Activated T-helper 17 cell treated with anti-CD3 and anti-CD28 coated beads, Interleukin-2, amount 50 U/mL, for 72 hours (primary cell): ENCODE measurements at places on chromosomes 2 and 18. TPM values are rescaled to one million over a fixed set of nuclear protein-coding genes. Genes with fewer than 3 reads are reported as not detected.

- ATAC-seq, result no peak
These were observed 75.8 kb downstream of the DGKD start for GRCh38 chr2:233430081-233430480.

- no peak for ATAC-seq
These were observed 51.8 kb downstream of the CTIF start for GRCh38 chr18:48590678-48591077.

Gene CFC1
- not detected for total RNA-seq

Gene IL36A
- total RNA-seq, result not detected

Gene ZNF892
- 2.9 TPM for total RNA-seq

DNA sequence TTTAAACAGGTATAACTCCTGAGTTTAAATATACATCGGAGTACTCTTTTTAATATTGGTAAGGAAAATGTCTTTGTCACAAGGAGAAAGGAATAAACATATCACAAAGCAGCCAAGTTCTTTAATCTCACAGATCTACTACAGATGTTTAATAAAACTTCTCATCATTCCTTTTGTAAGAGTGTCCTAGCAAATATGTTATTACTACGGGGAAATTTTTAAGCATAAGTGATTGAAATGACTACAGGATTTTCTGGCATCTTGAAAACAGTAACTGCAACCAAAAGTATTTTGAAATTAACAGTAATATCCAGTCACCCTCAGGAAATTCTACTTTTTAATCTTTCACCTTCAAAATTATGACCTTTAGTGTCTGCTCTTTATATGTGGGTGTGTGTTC is 403.1 kb downstream of the IRS1 start:
- no peak for ATAC-seq
